ENCODE measurements at places on chromosomes 11 and 22.
A peak's percentile ranks its signal among the peaks of the same experiment; 100 is the strongest.

DNA sequence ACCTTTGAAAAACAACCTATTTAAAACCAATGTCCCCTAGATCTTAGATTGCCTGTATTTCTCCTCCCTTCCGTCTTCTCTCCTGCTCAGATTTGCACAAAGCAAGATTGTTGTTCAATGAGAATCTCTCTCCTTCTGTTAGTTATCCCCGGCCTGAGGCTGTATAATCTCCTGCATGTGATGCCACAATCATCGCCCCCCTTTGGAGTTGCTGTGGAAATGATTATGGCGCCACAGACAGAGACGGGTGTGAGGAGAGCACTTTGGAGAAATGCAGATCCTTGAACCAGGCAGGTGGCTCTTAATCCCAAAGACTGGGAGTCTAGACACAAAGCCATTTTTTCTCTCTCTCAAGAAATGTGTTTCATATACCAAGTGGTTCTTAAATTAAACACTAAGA is 941.3 kb downstream of the OPCML start:
- peak; percentile 17 for DNase-seq

GRCh38 chr11:121091492-121092152 is 9.4 kb upstream of the TECTA start:
- no peak for DNase-seq

GRCh38 chr11:118379497-118379896 is 20.1 kb downstream of the UBE4A start:
- no peak for DNase-seq

DNA sequence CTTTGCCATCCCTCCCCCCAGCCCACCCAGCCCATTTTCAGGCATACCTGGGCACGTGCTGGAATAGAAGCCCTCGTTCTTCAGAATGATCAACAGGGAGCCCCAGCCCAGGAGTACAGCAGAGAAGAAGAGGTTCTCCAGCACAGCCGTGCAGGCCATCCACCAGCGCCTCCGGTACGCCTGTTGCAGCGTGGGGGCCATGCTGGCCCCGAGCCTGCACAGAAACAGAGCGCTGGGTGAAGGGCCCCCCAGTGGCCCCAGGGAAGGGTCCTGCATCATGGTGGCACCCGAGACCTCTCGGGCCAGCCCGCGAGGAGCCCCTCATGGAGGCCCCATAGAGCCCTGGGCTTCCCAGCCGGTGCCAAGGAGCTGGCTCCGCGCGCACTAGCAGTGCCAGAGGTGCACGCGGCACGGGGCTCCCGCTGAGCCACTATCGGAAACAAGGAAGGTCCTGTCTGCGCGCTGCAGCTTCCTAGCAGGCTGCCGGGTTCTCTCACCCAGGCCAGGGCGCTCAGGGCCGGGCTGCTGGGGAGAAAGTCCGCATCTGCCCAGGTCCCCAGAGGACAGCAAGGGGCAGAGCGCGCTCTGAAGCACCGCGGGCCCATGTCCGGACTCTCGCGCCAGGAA is 1.5 kb downstream of the SLC43A1 start:
- DNase-seq: peak; percentile 71

DNA sequence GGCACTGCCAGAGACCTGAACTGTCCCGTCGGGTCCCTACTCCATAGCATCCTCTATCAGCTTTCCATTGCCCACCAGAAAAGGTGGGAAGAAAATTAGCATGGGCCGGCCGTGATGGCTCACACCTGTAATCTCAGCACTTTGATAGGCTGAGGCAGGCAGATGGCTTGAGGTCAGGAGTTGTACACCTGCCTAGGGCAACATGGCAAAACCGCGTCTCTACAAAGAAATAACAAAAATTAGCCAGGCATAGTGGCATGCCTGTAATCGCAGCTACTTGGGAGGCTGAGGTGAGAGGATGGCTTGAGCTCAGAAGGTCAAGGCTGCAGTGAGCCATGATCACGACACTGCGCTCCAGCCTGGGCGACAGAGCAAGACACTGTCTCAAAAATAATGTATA is 3.5 kb downstream of the SLC25A18 start:
- DNase-seq: no peak

GRCh38 chr22:19105867-19106802 is 16.1 kb downstream of the DGCR2 start:
- DNase-seq: no peak

DNA sequence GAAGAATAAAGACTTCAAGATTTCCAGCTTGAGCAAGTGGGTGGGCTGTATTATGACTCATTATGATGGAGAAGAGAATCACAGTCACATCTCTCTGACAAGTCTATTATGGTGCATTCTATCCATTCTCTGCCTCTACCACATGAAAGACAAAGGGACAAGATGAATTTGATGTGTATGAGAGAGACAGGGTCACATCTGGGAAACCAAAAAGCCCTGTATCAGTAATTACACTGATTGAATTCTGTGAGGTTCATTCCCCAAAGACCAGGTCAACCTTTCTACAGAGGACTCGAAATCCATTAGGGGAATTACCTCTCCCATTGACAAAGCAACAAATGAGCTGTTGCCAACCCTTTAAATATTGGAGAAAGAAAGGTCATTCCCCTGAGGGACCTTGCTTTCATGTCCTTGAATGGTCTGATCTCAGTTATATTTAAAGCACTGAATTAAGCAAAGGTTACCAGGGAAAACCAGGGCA is 109.6 kb downstream of the USP35 start:
- peak; percentile 41 for DNase-seq

DNA sequence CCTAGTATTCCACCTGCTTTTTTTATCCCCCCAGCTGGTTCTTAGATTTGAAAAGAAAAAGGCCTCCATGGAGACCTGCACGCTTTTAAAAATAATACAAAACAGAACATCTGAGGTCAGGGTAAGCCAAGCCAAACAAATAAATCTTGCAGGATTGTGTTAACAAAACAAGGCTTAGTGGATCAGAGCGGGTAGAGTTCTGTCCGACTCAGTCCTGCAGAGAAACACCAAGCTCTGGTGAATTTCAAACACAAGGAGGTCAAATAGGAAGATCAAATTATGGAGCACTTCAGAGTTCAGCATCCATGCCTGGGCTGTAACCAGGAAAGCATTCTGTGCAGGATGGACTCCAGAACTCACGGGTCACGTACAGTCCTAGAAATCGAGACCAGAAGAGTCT is 86.9 kb downstream of the SYN3 start:
- DNase-seq: peak; percentile 55

DNA sequence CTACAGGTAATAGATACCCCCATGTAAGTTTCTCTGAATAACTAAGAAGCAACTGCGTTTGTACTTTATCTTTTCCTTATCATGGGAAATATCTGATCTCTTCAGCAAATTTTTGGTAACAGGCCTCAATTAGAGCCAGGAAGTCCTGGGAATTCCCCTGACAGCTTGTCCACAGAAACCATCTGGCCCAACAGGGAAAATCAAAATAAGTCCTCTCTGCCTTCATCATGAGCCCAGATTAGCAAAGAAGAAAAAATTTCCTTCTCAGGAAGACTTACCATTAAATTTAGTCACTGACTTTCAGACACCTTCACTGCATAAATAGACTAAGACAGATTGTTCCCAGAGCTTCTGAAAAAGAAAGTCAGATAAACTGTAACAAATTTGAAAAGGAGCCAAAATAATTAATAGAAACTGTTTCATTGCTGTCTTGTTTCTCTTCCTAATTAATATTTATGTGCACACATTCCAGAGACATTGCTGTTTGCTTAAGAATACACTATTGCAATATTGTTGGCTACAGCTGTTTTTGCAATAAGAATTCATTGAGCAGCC is 278.1 kb upstream of the FAT3 start:
- DNase-seq: no peak

GRCh38 chr22:44709881-44710392 is 7.9 kb downstream of the PRR5 start:
- DNase-seq: peak; percentile 32

- peak; percentile 11 for DNase-seq
Measured at GRCh38 chr11:9461760-9462134, 935 bp downstream of the ZNF143 start.

- DNase-seq: peak; percentile 42
Measured at GRCh38 chr11:86291466-86292262, 10.4 kb upstream of the HIKESHI start.

DNA sequence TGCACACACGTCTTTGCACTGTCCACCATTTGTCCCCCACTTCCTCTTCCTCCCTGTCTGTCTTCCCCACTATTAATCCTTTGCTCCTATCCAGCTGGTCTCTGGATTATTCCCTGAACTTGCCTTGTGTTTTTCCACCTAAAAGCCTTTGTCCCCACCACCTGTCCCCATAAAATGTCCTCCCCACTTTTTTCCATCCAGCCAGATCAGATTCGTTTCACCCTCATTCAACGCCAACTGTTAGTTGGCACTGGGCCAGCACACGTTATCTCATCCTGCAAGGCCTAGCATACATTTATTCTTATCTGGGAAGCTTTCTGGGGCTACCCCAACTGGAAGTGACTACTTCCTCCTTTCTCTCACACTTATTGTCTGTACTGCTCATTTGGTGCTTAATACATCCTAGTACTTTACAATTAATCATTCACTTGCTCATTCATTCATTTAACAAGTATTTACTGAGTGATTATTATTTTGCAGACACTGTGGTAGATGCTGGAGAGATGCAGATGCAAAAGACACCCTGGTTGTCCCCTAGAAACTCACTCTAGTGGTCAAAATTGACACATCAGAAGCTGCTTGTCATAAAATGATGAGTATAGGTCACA is 96.2 kb downstream of the RASSF10 start:
- DNase-seq: peak; percentile 96

DNA sequence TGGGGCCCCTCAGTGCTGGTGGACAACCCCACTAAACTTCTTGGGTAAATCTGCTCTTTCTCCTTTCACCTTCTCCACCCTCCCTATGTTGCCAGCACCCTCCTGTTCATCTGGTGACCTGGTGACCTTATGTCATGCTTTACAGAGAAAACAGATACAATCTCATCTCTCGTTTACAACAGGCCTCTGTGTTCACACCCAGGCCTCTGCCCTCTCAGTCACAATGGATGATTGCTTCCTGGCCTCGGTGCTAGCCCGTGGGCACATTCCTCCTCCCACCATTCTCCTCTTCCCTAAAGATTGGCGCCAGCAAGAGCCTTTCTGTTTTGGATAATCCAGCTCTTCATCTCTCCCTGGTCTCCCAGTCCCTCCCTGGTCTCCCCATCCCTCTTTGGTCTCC is 12.3 kb upstream of the PNPLA3 start:
- no peak for DNase-seq

GRCh38 chr11:130449310-130449990 is 1.0 kb downstream of the ADAMTS15 start:
- no peak for DNase-seq

DNA sequence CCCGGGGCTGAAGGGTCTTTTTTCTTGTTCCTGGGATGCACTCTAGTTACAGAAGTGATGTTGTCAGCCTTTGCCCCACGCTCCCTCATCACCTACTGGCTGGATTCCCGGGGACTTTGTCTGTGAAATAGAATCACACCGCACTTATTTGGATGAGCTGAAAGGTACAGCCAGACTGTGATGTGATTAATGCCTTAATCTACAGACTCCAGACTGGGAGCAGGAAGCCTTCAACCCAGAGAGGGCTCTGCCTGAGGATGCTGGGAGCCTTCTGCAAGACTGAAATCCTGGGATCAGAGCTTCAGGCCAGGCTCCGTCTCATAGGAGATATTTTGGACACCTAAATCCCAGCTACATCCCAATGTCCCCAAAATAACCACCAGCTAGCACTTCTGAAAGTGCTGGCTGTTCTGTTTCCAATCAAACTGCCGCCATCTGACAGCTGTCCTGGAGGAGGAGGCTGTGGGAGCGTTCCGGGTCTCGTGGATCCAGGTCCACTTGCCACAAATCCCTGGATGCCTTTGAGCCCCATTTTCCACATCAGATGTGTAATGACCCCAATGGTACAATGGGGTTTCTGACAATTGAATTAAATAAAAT is 688.5 kb downstream of the TBC1D22A start:
- no peak for DNase-seq

DNA sequence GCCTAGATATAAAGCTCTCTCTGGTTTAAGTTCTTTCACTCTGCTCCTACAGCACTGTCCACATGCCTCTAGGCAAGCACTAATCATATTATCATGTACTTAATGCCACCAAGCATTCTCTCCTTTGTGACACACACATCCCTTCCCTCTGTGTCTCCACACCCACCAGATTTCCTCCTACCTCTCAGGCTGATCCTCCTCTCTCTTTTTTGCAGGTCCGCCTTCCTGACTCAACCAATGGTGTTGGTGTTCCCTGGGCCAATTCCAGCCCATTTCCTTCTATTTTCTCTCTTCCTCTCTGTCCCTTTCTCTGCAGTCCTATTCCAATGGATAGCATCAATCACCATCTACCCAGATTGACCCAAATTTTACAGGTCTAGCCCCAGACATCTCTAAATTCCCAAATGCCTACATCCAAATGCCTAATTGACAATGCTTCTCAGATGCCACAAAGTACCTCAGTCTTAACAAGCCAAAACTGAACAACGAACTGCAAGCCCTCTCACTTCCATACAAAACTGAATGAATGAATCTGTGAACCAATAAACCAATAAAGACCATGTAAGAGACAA is 504 bp upstream of the ZNF215 start:
- peak; percentile 68 for DNase-seq

DNA sequence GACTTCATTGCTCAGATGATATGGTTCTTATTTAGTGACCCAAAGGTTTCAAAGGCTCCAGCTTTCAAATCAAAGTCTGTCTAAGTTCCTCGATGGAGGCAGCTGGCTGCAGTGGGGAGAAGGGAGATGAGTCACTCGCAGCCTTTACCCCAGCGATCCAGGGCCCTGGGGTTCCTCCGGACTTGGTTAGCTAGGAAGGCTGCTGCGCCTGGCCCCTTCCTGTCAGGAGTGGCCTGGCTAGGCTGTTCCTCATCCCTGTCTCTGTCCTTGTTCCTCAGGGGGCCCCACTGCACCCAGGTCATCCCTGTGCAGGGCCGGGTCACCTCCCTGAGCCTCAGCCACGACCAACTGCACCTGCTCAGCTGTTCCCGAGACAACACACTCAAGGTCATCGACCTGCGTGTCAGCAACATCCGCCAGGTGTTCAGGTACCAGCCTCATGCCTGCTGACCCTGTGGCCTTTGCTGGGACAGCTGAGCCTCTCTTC is 13.9 kb downstream of the ATG16L2 start:
- peak; percentile 69 for DNase-seq

DNA sequence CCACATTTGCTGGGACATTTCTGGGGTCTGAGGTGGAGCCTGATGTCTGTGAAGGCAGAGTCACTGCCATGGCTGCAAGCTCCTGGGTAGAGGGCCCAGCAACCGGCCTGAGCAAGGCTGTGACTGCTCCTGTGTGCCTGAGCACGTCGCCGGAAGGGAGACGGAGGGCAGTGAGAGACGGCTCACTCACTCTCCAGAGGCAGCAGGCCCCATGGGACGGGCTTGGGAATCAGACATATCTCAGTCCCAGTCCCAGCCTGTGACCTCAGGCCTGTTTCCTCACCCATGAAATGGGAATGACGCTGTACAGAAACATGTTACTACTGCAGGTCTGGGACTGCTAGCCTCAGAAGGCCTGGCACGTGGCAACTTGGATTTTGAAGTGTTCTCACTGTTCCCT is 36.4 kb upstream of the RASL10A start:
- DNase-seq: no peak
